ENCODE measurements at places on chromosomes 3 and 15.
A peak's percentile ranks its signal among the peaks of the same experiment; 100 is the strongest.

DNA sequence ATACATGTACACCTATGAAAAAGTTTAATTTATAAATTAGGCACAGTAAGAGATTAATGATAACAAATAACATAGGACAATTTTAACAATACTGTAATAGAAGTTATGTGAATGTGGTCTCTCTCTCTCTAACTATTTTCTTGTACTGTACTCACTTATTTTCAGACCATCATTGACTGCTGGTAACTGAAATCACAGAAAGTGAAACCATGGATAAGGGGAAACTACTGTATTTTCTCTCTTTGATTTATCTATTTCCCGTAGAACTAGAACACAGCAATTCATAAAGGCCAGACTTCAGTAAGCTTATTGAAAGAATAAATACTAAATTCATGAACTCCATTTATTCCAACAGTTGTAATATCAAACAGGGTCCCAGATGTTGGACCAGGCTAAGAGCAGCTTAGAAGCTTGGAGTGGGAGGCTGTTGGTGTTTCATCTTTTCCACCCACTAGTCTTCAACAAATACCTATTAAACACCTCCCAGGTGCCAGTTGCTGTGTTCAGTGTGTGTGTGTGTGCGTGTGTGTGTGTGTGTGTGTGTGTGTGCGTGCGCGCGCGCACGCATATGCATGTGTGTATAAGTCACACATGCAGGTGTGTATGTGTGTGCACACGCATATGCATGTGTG is 235.4 kb downstream of the FOXP1 start:
- DNase-seq: no peak

- DNase-seq: no peak
Observed at GRCh38 chr3:72175296-72175858, 390.4 kb upstream of the PROK2 start.

DNA sequence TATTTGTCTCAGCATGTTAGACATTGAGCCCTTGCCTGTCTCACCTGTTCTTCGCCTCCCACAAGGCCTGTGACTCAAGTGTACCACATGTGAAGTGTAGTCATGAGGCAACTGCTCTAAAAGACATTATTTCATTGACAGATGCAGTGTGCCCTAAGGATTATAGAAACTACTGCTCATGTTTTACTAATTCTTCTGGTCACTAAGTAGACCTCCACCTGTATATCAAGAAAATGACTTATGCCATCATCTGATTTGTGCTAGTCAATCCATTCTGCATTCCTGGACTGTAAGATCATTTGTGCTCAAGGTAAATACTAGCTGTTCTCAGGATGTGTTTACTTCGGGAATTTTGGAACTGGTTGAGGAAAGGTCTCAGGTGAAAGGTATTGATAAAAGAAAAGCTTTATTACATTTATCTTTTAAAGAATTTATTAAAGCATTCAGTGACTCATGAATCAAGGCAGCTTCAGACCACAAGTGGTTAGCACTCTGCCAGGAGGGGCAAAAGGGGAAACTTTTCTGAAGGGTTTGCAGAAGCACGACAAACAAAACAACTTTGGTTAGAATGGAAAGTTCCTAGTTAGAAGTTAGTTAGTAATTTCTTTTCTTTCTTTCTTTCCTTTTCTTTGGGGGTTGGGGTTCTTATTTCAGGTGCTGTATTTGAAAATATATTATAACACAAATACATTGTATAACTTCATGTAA is 465.3 kb upstream of the CBLB start:
- no peak for DNase-seq

GRCh38 chr15:31396881-31397560 is 70.4 kb downstream of the KLF13 start:
- DNase-seq: peak; percentile 92

- no peak for DNase-seq
Observed at GRCh38 chr3:55030938-55031337, 103.1 kb upstream of the LRTM1 start.

DNA sequence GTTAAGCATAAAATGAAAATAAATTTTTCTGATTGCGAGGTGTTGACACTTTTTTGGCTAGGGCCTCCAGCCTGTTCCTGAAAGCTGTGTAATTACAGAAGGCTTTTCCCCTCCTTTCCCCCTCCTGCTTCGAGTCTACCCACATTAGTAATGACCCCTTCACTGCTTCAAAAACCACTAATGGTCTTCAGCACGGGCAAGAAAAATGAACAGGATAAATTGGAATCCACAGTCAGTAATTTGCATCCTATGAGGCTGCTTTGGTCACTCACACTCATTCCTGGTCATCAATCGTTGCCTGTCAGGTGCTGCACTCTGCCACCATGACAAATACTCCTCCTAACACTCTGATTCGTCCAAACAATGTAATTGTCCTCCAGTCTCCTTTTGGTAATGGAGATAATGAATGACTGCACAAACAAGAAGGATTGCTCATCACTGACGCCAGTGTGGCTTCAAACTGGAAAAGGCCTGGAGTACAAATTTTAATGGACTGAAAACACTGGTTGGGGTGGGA is 148.6 kb downstream of the MEIS2 start:
- no peak for DNase-seq

DNA sequence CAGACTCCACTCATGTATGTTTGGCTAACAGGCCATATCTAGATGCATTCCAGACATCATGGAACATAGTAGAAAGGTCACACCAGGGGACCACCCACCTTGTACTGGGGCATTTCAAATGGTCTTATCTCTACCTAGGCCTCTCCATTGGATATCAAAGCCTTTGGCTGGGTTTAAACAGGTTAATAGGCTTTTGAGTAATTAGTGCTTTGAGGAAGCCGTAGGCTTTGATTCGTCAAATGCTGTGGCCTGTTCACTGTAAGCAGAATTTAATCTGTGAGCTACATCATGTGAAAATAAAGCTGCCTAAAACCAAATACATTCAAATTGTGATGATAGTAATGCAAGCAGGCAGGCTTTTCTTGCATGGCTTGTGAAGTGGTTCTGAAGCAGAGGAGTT is 129.5 kb downstream of the ST8SIA2 start:
- DNase-seq: no peak

GRCh38 chr15:36622836-36623235 is 43.4 kb downstream of the CDIN1 start:
- DNase-seq: no peak

DNA sequence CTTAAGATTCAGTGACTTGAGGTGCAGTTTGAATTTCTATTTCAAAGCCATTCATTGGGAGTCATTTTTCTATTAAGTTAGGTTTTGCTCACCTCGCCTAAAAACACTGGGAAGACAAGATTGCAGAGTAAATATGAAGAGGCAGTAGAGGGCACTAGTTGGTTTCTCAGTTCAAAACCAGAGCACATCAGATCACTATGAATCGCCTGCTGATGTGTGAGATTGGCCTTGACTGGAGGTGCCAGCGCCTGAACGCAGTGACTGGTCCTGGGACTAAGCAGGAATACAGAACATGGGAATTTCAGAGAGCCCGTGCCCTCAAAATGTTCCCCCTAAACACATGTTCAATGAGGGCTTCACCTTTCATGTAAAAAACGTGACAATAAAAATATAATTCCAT is 229.0 kb downstream of the ITPR1 start:
- DNase-seq: no peak

DNA sequence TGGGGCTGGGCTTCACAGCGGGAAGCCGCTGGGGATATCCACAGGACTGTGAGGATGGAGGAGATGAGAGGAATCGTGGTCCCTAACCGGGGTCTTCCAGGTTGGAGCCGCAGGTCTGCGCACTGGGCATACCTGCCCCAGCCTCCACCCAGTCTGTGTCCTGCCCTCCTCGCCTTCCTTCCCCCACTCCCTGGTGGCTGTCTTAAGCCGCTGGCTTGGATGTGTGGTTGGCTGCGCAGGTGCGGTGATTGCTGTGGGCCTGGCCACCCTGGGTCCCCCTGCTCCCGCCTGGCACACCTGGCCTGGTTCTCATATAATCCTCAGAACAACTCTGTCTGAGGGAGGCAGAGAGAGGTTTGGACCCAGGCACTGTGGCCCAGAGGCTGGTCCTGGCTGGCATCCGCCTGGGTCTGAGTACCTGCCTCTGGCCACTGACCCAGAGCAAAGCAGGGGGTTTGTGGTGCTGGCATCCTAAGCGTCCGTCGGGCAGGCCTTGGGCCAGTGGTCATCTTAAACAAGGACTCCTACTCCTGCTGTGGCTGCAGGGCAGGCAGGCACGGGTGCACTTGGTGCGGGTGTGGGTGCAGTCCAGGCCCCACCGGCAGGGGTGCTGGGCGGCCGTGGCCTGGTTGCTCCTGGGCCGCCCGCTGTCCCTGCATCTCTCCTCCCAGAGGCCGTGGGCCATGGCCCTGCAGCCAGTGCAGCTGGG is 18.7 kb downstream of the PLXNA1 start:
- no peak for DNase-seq

GRCh38 chr3:196400331-196400730 is 31.9 kb downstream of the UBXN7 start:
- no peak for DNase-seq

DNA sequence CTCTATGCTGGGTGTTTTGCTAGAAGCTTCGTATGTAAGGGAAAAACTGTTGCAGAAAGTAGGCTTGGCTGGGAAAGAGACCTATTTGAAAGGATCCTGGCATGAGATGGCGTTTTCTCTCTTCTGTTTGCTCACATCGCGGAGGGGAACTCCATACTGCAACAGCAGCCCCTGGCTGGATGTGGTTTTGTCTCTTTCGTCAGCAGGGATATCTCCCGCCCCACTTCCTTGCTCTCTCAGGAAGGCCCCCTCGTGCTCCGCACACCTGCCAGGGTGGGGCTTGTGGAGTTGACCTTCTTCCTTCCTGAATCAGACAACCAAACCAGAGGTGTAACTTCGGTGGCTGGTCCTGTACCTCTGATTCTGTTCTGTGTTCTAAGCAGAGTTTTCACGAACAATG is 26.4 kb upstream of the MYZAP start:
- DNase-seq: no peak

- DNase-seq: no peak
Observed at GRCh38 chr15:89781055-89781454, 4.9 kb downstream of the MESP2 start.

GRCh38 chr15:89446255-89446891 is 50.0 kb downstream of the RHCG start:
- no peak for DNase-seq

GRCh38 chr3:56122911-56123310 is 345.4 kb downstream of the ERC2 start:
- DNase-seq: no peak

GRCh38 chr15:39799552-39800011 is 16.9 kb upstream of the FSIP1 start:
- no peak for DNase-seq

DNA sequence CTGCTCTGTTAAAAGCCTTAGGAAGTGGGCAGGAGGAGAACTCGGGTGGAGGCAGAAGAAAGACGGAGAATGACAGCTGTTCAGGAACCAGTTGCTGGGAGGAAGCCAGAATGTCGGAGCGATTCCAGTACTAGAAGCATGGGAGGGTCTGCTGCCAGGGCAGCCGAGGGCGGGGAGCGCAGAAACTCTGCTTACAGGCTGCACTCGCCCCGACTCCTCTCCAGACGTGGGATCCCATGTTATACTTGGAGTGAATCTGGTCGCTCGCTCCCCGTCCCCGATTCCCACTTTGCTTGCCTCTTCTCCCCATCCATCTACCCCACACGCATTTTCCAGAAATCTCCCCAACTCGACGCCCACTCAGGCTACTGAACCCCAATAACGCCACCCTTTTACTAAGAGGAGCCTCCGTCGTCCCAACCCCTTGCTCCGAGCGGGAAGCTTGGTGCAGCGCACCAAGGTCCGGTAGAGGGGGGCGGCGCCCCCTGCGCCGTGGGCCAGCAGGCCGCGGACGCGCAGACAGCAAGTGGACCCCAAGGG is 665 bp downstream of the GATM start:
- DNase-seq: peak; percentile 34

- DNase-seq: no peak
Observed at GRCh38 chr15:36977659-36978058, 122.7 kb downstream of the MEIS2 start.

All from NCI-H526 (cell line).